NAMALWA (cell line): ENCODE measurements at places on chromosomes 2 and 18.

- DNase-seq, result no peak
These were observed 39.5 kb upstream of the FAM110C start for GRCh38 chr2:85761-86160.

- DNase-seq, result peak; percentile 71
These were observed 74.1 kb downstream of the COL4A3 start for GRCh38 chr2:227238238-227239237.

DNA sequence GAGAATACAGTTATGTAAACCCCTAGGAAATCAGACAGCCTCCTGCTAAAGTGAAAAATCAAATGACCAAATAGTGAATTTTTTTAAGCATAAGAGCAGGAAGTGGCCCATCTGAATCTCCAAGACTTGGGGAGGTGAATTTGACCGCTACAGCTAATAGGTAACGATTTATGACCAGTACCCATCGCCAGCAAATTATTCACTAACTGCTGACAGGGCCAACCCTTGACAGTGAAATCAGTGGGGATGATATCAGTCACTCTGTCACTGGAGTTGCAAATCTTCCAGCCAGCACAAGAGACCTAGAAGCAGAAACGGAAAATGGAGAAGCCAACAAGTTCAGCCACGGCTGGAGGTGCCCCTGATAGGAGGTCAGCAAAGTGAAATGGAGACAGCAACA is 164.3 kb upstream of the PIK3C3 start:
- no peak for DNase-seq

DNA sequence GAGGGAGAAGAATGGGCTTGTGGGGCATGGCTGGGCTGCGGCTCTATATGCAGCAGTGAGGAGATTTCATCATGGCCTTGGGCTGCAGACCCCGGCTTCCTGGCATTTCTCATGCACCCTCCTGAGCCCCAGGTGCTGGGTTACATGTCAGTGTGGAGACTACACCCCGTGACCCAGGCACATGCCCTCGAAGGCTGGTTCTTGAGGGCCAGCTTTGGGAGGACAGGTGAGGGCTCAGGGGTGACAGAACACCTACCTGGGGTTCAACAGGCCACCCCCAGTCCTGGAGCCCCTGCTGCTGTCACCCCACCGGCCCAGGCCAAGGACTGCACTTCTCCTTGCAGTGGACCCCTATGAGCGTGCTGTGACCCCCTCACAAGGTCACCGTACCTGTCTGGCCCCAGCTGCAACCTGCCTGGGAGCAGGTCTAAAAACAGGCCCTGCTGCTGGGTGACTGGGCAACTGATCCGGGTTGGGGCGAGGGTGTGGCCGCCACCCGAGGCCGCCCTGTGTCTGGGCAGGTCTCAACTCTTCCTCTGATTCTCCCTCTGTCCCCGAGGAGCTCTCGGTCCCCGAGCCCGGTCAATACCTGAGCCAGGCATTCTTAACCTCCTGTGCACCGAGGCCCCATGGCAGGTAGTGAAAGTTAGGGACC is 94.8 kb upstream of the OTOS start:
- DNase-seq, result no peak

DNA sequence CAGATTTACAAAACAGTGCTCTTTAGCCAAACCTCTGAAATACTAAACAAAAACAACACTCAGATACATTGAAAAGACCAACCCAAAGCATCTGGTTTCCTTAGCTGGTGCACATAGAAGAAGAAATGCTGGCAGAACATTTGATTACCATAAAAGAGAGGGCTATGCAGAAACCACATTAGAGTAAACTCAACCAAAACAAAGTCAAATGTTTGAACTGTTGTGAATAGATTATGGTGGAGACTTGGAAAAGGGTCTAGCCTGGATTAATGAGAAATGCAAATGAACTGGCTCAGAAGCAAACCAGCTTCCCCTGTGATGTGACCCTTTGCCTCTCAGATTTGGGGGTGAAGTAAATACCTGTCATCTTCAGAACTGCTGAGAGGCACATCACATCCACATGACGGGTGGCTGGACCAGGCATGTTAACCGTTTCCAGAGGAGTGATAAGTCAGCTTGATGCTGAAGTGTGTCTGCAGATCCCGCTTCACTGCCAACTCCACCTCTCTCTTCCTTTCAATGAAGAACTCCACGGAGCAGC is 153.0 kb downstream of the NRP2 start:
- DNase-seq, result no peak

DNA sequence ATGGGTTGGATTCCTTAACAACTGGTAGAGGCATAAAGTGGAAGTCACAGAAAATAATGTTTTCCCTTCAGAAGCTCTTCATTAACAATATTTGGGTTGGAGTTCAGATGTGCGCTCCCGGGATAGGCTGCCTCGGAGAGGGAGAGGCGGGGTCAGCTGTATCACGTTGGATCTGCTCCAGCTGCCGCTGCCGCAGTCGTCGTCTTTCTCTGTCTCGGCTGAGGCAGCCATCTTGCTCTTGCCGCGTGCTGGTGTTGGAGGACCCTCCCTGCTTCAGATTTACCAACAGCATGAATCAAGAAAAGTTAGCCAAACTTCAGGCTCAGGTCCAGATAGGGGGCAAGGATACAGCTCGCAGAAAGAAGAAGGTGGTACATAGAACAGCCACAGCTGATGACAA is 35.1 kb downstream of the TANC1 start:
- no peak for DNase-seq

- no peak for DNase-seq
These were observed 224.0 kb upstream of the TANK start for GRCh38 chr2:160936044-160936806.
